ENCODE measurements at places on chromosomes 4 and X.

DNA sequence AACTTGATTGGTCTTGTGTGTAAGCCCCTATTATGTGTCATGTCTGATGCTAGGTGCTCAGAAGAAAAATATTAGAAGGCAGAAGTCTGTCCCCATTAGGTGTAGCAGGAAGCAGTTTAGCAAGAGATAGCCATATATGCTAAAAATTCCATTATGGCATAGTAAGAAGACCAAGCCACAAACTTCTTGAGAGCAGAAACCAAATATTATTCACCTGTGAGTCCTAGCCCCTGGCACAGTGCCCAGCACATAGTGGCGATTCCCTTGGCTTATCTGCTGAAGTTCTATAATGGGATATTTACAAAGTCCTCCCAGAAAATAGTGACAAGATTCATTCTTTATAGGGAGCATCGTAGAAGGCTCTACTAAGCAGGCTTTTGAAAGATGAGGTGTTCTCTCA is 174.4 kb downstream of the RAB28 start:
- no peak for DNase-seq

DNA sequence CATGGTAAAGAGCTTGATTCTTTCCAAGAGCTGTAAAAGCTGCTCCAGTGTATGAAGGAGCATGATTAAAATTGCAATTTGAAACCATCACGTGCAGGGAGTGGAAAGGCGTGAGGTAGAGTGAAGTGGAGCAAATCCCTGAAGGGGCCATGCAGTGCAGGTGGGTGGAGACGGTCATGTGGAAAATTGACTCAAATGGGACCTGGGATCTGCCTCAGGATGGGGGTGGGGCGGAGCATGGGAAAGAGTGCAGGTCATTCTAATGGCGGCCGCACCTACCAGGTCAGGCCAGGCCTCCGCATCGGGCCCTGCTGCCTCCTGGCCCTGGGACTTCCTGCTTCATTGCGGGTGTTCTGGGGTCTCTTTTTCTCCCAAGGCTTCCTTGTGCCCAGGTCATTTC is 25.3 kb upstream of the TRIM60 start:
- peak; percentile 38 for DNase-seq

DNA sequence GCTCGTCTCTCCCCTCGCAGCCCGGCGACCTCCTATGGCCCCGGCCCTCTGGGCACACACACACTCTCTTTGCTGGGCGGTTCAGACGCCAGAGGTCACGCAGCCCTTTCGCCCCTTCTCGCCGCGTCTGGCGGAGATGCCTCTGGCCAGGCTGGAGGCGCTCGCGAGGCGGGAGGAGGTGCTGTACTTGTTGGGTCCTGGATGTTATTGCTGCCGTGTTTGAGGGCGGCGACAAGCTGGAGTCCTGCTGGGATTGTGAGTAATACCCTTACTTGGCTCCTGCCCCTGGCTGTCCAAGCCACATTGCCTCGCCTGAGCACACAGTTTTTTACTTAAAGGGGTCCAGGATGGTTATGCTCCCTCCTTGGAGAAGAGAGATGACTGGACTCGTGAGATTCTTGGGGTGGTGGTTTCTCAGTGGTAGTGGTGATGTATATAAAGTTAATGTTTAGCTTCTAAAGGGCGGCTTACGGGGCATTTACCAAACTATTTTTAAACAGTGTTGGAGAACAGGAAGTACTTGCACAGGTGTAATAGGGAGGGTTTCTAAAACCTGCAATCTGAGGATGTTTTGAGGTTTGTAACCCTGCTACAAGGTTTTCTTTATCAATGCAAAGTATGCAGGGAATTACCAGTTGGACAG is 572 bp downstream of the USP53 start:
- peak; percentile 14 for DNase-seq

DNA sequence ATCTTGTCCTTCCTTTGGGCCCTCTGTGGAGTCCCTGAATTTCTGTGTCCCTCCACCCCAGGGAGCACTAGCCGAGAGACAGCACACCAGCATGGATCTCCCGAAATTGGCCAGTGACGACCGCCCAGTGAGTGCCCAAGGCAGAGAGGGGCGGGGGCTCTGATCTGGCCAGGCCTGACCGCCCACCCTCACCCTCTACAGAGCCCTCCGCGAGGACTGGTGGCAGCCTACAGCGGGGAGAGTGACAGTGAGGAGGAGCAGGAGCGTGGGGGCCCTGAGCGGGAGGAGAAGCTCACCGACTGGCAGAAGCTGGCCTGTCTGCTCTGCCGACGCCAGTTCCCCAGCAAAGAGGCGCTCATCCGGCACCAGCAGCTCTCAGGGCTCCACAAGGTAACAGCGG is 8.4 kb upstream of the UBA1 start:
- no peak for DNase-seq

DNA sequence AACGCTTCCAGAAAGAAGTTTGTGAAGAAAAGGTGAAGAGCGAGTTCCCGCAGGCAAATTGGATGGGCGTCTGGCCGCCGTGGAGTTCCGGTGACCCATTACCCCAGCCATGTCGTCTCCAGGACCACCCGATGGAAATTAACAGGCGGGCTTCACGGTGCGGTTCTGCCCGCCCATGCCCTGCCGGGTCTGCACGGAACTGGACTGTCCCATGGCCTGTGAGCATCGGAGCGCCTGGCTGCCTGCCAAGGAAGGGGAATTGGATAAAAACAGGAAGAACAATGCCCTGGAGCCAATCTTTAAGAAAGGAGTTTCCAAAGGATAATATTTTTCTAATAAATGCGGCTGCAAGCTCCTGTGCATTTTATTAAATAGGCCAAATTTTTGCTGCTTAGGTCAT is 319.8 kb upstream of the SLC7A11 start:
- DNase-seq = no peak

DNA sequence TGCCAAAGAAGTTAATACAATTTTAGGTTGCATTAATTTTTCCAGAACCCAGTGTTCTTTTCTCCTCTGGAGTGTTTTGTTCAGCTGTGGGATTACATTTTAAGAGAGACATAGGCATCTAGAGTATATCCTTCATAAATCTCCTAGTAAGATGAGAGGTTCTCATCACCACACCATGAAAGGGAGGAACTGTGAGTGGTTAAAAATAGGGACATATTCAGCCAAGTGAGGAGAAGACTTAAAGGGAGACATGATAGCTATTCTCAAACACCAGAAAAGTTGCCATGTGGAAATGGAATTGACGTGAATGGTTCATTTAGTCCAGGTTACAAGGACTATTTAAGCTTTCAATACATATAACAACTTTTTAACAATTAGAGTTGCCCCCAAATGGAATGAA is 6.5 kb upstream of the MRPL1 start:
- DNase-seq = no peak

GRCh38 chr4:97892592-97893266 is 250.5 kb downstream of the STPG2 start:
- no peak for DNase-seq

GRCh38 chr4:166021617-166022016 is 148.6 kb downstream of the TLL1 start:
- DNase-seq = no peak

DNA sequence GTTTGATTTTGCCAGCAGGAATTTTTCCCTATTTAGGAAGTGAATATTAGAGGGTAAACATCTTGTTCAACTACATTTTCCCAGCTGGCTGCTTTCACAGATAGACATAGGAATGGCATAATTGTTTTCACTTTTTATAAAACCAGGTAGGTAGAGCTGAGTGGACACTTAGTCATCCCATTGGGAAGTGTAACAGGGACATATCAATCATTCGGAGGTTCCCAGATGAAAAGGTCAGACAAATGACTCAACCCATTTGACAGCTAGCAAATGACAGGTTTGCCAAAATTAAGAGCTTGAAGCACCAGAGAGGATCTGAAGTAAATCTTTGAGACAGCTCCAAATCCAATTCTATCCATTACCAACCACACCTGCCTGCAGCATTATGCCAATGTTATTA is 205.3 kb downstream of the SLC39A8 start:
- DNase-seq = no peak

- DNase-seq = no peak
Measured at GRCh38 chr4:14827111-14827510, 175.2 kb upstream of the CPEB2 start.

DNA sequence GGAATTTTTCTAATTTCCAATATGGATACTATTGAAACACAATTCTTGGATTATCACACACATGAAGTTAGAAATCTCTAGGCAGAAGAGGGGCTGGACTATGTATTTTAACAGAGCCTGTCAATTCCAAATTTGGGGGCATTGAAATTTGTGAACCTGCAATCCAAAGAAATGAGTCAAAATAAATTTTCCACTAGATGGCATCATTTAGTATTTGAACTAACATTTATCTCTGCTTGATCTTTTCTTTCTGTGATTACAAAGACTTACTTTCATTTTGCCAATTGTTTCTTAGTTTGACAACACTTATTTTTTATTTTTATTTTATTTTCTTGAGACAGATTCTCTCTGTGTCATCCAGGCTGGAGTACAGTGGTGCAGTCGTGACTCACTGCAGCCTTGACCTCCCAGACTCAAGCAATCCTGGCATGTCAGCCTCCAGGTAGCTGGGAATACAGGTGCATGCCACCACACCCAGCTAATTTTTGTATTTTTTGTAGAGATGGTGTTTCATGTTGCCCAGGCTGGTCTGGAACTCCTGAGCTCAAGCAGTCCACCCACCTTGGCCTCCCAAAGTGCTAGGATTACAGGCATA is 2.7 kb upstream of the PYURF start:
- peak; percentile 16 for DNase-seq

DNA sequence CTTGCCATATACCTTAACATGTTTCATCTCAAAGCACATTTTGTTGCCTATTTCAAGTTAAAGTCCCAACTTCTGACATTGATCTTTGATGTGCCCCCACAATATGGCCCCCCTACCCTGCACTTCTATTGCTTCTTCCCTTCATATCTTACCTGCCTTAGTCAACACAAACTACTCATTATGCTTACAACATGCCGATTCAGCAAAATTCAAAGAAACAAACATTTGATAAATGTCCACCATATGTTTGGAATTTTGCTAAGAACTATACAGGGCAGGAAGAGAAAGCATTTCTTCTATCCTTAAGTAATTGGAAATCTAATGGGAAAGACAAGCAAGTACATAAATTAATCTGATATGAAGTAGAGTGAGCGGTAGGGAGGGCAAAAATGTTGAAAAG is 25.6 kb downstream of the NAA11 start:
- DNase-seq = no peak

DNA sequence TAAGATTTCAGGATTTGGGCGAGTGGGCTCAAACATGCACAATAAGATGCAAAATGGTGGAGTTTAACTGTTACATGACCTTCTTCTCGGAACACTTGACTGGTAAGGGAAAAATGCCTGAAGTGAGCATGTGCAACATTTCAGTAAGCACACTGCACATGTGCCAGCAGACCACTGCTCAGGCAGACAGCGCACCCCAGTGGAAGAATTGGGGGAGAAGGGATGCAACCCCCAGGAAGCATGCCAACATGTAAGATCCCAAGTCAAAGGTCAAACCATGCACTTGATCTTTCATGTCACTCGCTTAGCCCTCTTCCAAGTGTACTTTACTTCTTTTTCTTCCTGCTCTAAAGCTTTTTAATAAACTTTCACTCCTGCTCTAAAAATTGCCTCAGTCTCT is 256.3 kb downstream of the CENPC start:
- DNase-seq = peak; percentile 13

- DNase-seq = no peak
Measured at GRCh38 chr4:158996669-158997074, 106.2 kb upstream of the RAPGEF2 start.

GRCh38 chr4:69321153-69321729 is 41.0 kb downstream of the UGT2B28 start:
- peak; percentile 43 for DNase-seq

DNA sequence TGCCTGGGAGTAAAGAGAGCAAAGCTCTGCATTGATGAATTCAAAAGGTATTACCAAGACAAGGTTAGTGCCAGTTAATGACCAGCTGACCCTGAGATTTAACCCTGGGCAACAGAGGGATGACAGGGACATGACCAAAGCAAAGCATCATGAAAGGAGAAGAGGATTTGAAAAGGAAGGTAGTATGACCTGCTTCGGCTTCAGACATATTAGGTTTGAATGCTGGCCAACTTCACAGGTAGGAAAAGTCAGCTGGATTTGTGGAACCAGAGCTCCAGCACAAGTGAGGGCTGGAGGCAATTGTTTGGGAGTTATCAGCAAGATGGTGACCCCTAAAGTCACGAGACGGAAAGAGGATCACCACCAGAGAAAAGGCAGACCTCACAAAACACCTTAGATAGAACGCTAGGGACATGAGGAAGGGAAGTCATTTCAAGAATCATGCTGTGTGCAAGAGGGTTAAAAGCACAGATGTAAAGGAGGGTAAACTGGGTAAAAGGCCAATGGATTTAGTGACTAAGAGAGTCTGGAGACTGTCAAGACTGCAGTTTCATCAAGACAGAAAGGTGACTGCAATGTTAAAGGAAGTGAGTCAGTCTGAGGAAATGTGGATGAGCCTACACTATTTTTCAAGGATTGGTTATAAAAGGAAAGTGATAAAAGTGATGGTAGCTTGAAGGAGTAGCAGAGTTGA is 45.6 kb downstream of the SH3RF1 start:
- no peak for DNase-seq

DNA sequence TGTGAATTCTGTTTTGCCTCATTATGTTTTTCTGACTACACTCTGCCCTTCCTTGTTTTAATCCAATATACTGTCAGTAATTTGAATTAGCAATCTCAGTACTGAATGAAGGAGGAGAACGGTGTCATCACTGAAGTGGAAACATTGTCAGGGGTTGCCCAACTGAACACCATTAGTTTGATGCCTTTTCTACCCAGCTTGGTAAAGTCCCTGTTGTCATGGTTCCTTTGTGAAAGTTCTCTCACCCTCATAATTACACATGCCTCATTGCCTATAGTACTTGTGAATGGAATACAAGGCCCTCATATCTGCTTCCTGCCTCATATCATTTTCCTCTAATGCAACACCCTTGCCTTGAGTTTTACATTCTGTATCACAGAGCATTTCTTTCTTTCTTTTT is 76.9 kb downstream of the RRAGB start:
- no peak for DNase-seq

GRCh38 chr4:166252487-166253402 is 379.7 kb downstream of the TLL1 start:
- no peak for DNase-seq

DNA sequence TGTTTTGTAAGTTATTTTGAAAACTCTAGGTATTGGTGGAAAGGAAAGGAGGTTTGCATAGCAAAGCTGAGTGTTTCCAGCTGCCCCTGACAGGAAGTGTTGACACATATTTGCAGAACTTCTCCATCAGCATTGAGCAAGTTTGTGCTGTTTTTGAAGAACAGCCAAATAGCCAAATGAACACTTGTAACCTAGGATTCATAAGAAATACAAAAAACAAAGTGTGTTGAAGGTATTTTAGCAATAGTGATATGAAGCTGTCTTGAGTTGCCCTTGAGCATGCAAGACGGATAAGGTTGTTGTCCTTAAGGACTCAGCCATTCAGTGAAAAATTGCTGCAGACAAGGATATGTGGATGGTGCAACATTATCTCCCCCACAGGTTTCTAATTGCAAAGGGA is 68.3 kb upstream of the PGM2 start:
- DNase-seq = no peak

- no peak for DNase-seq
Measured at GRCh38 chr4:110107866-110108265, 90.5 kb downstream of the ELOVL6 start.

DNA sequence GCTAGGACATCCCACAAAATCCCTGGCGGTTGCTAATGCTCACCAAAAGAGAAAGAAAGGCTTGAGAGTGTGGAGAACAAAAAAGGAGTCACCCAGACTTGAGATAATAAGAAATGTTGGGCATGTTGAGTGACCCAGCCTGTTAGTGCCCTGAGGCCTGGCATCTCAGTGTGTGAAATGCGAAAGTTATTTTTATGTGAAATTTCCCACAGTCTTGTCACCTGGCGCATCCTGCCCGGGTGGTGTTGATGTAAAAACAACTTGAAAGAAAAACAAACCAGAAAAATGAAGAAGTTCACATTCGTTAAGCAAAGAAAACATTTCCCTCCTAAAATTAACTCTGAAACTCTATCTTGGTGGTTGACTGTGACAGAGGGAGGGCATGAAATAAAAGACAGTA is 495.2 kb downstream of the MID1IP1 start:
- no peak for DNase-seq
